Muscle of leg (tissue), 16 donors: ENCODE measurements at places on chromosomes 6 and 20. TPM values are rescaled to one million over a fixed set of nuclear protein-coding genes. Genes with fewer than 3 reads are reported as not detected.

DNA sequence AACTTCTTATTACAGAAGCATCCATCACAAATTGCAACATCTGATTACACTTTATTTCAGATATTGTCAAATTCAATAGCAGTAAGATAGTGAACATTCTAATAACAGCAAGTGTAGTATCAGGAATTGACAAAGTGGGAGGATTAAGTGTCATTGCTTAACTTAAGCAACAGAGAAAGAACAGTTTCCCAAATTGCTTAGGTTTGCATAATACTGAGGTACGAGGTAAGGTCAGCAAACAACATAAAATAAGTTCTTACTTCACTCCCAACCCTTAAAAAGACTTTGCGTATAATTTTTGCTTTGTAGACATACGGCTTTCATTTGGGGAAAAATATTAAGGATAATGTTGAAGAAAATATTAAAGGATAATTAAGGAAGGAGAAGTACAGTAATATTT, 163.0 kb downstream of the RIMS1 start:
- no peak for DNase-seq

DNA sequence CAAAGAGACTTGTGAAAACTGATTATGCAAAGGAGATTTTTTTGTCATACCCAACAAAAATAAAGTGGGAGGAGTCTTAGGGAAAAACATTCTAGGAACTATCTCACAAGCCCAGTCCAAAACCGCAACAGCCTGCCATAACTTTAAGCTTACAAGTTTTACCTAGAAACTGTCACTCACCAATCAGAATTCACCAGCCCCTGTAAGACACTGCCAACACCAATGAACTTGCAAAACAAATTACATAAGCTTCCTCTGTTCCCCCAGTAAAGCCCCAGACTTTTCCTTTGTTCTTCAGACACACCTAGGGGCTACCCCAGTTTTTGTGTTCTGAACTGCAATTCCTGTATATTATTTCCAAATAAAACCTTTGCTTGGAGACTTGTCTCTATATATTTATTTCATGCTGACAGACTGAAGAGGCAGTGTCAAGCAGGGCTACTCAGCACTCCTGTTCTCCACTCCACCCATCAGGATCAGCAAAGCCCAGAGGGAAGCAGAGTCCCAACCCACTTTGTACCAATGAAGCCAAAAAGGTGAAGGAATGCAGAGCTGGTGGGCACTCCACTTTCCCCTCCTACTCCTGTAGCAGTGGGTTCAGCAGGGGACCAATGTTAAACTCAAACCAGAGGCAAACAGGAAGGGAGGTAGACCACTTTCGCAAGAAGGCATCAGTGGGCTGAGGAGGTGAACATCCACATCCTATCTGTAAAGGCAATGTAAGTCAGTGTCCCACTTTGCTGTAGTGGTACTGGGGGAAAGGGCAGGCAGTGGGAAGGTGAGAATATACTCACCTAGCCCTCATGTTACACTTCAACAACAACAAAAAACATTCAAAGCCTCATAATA, 142.5 kb upstream of the RUNX2 start:
- DNase-seq: no peak

The TOX2 gene
- total RNA-seq: 0.44 TPM

DNA sequence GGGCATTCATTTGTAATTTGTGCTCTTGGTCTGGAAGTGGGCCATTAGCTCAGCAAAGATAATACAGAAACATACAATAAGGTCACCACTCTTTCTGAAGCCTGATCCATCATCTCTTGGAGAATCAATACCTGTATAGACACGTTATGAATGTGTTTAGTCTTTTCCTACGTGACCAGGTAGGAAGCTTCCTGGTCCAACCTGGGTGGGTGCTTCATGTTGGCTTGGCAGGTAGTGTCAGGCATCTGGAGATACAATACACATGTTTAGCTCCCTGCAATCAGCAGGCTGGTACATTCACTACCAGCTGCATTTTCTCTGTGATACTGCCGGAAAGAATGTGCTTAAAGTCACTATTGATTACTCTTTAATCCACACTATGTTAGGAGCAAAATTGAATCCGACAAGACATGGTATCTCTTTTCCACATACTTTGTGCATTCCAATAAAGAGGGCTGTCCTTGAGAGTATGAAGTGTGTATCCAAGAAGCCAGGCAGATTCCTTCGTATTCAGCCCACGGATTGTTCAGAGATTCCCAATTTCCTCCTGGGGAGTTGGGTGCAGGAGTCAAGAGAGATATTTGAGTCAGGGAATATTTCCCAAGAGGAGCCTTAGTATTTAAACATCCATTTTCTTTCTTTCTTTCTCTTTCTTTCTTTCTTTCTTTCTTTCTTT, 49.9 kb upstream of the RANBP9 start:
- DNase-seq: peak; percentile 36

DNA sequence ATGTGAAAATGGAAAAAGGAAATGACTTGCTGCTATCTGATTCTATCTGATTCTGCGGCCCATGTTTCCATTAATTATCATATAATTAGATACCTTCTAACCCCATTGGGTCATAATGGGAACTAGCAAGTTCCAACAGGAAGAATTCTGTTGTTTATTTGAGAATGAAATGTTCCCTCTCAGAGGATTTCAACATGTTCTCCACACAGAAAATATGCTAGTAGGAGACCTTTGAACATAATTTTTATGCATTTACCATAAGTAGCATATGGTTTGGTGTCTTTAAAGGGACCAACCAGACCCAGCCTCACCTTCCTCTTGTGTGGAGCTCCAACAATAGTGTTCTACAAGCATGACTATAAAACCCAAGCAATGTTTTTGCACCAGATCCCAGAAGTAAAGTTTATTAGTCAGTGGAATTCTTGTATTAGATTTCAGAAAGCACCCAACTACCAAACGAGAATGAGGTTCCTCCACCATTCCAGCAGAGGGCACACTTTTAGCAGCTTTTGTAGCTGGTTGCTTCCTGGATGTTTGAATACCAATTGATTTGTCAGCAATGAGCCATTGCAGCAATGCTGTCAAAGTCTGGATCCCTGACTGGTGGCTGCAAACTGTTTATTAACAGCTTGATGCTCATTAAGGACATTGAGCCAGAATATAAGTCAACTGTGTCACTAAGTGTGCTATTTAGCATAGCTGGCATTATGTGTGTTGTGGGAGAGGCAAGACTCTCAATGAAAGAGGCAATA, 143.6 kb upstream of the GJE1 start:
- DNase-seq: peak; percentile 7

- no peak for DNase-seq
Observed at GRCh38 chr6:13001927-13002326, 285.4 kb downstream of the PHACTR1 start.

The FNDC11 gene
- total RNA-seq: 0.09 TPM

DNA sequence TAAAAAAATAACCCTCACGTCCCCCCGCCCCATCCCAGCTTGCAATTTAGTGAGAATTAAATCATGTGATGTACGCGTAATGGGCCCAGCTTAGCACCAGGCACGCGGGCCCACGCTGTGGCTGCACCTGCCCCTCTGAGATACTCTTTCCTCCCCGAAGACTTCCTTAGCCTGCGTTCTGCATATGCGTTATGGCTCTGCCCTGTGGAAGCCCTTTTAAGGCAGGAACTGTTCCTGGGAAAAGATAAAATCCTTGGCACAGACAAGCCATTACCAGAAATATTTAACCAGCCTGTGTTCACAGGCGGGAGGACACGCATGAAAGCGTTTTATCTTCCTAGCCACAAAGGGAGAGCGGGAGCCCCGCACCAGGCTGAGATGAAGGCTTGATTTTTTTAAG, 311.0 kb downstream of the LRFN2 start:
- DNase-seq: no peak

GRCh38 chr6:18100296-18100695, 22.2 kb downstream of the NHLRC1 start:
- DNase-seq: no peak
